GM18507 (cell line): ENCODE measurements at places on chromosomes 16 and 17.

DNA sequence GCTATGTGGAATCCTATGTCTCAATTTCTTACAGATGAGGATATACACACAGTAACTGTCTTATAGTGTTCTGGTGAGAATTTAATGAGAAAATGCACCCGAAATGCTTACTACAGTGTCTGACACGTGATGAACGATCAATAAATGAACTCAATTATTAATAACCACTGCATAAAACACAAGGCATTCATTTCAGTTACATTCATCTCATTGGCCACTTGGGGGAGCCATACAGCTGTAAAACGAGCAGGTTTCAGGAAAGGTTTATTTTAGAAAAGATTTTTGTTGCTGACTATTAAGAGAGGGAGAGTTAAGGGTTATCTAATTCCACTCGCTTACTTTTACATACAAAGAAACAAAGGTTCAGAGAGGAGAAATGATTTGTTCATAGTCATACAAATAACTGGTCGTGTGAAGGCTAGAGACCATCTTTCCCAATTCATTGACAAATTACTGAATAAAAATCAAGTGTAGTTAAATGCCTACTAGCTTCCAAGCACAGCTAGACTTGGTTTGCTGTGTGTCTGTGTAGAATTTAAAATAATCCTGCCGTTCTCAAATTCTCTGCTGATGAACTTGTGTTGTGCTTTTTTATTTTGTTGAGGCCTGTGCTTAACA is 160.1 kb downstream of the MAP2K4 start:
- no peak for DNase-seq

GRCh38 chr17:47967607-47968252 is 3.2 kb upstream of the CDK5RAP3 start:
- DNase-seq: no peak

- DNase-seq: no peak
Observed at GRCh38 chr17:56593646-56594319, at the start of gene NOG. Gene NOG, plus strand, starts transcription at chr17:56593699. Its CDS starts 525 bp downstream, at chr17:56594224.

- DNase-seq: no peak
Observed at GRCh38 chr17:38728290-38728831, 1.8 kb upstream of the CISD3 start.

- DNase-seq: no peak
Observed at GRCh38 chr17:61029181-61029580, 351.5 kb downstream of the BCAS3 start.

DNA sequence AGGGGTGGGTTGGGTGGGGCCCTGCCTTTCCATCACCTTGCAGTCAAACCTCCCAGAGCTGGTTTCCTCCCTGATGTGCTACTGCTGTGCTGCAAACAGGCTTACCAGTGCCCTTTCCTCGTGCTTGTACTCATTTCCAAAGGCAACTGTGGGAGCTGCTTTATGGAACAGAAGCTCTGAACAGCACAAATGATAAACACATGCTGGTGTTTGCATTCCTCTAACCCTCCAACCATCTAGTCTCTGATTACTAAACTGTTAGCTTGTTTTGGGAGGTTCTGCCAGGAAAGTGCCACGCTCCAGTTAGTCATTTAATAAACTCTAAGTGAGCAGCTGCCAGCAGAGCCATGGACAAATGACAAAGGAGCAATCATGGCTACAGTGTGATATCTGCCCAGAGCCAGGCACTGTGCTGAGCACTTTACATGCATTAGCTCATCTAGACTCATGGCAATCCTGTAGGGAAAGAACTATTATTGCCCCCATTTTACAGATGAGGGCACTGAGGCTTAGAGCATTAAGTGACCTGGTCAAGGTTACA is 110.4 kb downstream of the VAT1L start:
- DNase-seq: no peak

GRCh38 chr16:5070431-5071186 is 1.0 kb upstream of the ALG1 start:
- DNase-seq: no peak

DNA sequence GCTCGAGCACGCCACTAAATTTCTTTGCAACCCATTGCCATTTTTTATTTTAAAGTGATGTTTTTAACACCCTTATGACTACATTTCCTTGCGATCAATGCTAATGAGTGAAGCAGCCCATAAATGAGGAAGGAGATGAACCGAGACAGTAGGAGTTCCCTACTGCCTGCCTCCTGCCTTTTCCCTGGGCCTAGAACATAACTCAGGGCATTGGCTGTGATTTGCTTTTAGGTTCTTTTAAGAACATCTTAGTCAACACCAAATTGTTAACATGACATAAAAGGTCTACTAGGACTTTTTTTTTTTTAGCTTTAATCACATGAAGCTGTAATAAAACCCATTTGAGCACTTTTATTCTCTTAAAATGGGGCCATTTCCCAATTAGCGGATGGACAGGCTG is 81.3 kb downstream of the MAP2K6 start:
- no peak for DNase-seq

GRCh38 chr17:43609613-43610385 is 51.9 kb downstream of the MEOX1 start:
- no peak for DNase-seq

- DNase-seq: no peak
Observed at GRCh38 chr16:27691721-27692120, 141.8 kb downstream of the KATNIP start.

DNA sequence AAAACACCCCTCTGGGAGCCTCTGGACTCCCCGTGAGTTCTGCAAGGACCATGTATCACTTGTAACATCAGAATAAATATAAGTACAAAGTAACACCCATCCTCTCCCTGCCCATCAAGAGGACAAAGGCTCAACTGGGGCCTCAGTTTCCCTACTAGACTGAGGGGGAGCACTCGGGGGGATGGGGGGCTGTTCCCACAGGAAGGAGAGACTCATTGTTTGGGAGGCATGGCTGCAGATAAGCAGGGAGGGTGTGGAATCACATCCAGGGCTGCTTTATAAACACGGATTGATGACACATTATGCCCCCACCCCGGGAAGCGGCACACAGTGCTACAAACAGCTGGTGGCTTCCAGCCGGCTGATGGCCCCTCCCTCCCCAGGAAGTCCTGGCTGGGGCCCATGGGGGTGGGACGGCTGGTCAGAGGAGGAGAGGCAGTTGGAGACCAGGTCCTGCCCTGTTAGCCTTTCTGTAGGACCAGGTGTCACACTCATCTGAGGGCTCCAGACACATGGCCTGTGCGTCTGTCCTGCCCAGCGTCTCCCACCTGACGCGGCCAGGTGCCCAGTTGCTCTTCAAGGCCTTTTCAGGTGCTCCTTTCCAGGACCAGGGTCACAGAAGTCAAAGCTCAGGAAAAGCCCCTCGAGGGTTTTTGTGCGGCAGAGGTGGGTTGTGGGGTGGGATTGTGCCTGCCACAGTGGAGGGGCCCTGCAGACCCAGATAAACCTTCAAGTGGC is 1.3 kb upstream of the MPG start:
- no peak for DNase-seq

- no peak for DNase-seq
Observed at GRCh38 chr16:30530163-30531037, 4.0 kb upstream of the ZNF768 start.

- no peak for DNase-seq
Observed at GRCh38 chr16:4938683-4939030, 1.7 kb upstream of the PPL start.

- no peak for DNase-seq
Observed at GRCh38 chr17:32593003-32593402, 106.2 kb downstream of the CDK5R1 start.

GRCh38 chr17:28967221-28968135 is 16.2 kb upstream of the PHF12 start:
- DNase-seq: no peak

DNA sequence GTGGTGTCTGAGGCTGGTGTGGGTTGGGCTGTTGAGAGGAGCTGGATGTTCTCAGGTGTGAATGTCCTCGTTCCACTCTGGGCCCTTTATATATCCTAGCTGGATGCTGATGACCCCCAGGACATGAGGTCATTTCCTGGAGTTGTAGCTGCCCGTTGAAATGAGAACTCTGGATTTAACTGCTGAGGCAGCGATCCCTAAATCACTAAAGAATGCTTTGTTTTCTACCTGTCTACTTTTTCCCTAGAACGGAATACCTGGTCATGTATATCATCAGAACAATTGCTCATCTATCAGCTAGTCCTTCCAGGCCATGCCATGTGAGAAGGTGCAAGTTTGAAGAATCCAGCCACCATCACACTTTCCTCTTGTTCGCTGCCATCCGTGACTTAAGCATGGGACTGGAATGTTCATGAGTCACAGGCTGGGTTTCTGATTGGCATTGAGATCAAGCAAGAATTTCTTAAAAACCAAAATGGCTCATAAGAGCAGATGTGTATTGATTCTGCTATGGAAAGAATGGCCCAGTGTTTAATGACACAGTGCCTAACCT is at the start of gene KRTAP2-3:
KRTAP2-3 (minus strand) TSS at position 63 of the 553 bp plus-strand sequence. CDS start 64 bp downstream, outside the sequence.
- no peak for DNase-seq

DNA sequence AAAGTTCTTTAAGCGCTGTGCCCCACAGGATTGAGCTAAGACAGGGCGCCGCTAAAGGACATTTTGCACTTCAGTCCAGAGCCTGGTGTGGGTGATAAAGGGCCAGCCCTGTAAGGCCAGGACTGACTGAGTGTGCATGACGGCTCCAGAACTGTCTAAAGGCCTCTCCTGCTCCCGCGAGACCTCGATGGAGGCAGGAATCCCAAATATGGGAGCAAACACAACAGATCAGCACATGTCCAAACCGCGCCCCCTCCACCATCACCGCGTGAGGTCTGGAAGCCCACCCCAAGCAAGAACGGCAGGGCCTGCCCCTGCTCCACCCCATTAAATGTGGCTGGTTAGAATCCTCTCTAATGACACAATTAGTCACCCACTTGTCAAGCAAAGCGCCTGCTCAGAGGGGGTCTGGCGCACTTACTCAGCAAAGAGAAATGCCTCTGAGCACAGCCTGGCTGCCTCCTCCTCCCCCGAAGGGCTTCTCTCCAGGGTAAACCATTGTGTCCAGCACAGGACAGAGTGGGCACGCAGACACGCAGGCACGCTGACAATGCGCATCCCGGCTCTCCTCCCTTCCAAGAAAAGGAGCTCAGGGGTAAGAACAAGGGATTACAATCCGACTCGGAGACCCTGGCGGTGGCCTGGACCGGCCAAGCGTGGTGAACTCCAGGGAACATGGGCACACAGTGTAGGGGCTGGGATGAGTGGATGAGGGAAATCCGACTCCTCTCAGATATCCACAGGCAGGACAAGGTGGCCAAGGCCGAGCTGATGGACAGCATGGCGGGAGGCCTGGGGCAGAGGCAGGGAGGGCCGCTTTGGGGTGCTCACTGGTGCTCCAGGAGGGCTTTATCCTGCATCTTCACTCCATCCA is 1.5 kb downstream of the MXRA7 start:
- no peak for DNase-seq
